Muscle of leg (tissue), 16 donors: ENCODE measurements at places on chromosomes 6 and 20. TPM values are rescaled to one million over a fixed set of nuclear protein-coding genes. Genes with fewer than 3 reads are reported as not detected.

- no peak for DNase-seq
Measured at GRCh38 chr6:51479296-51479695, 608.1 kb downstream of the PKHD1 start.

RAET1E gene
- total RNA-seq = 0.89 TPM

DNA sequence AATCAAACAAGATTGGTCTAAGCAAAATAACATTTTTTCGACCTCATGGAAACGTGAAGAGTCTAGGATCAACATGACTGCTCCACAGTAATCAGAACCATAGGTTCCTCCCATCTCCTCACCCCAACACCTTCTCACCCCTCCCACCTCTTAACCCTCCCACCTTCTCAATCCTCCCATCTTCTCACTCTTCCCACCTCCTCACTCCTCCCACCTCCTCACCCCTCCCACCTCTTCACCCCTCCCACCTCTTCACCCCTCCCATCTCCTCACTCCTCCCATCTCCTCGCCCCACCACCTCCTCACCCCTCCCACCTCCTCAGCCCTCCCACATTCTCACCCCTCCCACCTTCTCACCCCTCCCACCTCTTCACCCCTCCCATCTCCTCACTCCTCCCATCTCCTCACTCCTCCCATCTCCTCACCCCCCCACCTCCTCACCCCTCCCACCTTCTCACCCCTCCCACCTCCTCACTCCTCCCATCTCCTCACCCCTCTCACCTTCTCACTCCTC, 567.4 kb downstream of the C6orf118 start:
- no peak for DNase-seq

C20orf144 gene
- total RNA-seq = 0.04 TPM

DNMT3B gene
- total RNA-seq = 2.9 TPM

ZBP1 gene
- 0.13 TPM for total RNA-seq

DDO gene
- total RNA-seq = 0.49 TPM

DNA sequence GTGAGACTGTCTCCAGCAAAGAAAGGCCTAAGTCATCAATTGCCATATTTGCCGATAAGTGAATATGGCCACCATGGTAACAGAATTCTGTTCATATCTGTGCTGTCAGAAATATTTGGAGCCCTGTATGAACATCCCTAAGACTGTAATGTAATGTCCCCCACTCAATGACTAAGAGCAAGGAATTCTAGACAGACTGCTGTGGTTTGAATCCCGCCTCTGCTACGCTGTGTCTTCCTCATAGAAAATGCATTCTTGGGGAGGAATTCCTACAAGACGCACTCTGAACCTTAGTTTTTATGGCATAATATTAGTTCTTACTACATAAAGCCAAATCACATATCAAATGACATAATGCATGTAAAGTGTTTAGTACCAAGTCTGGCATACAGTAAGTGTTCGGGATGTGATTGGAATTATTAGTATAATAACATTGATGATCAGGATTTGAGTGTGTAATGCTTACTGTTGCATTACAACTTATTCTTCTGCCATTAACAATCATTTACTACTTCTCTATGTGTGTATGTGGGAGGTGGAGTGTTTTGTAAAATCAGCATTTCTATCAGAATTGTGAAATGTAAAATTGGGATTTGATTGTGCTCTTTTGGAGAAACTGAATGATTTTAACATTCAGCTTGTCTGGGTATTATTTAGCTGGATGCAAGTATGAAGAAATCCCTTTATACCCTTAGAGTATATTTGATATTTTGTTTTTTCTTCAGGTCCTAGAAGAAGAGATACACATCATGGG, 103.0 kb downstream of the OLIG3 start:
- DNase-seq = no peak

PRICKLE4 gene
- total RNA-seq = 2.6 TPM

GRCh38 chr20:46573234-46573633, 22.8 kb upstream of the OCSTAMP start:
- peak; percentile 31 for DNase-seq

IP6K3 gene
- 27.8 TPM for total RNA-seq

KCNK5 gene
- total RNA-seq = 1.5 TPM

GRCh38 chr6:12472601-12473038, 182.5 kb downstream of the EDN1 start:
- DNase-seq = peak; percentile 80

DNA sequence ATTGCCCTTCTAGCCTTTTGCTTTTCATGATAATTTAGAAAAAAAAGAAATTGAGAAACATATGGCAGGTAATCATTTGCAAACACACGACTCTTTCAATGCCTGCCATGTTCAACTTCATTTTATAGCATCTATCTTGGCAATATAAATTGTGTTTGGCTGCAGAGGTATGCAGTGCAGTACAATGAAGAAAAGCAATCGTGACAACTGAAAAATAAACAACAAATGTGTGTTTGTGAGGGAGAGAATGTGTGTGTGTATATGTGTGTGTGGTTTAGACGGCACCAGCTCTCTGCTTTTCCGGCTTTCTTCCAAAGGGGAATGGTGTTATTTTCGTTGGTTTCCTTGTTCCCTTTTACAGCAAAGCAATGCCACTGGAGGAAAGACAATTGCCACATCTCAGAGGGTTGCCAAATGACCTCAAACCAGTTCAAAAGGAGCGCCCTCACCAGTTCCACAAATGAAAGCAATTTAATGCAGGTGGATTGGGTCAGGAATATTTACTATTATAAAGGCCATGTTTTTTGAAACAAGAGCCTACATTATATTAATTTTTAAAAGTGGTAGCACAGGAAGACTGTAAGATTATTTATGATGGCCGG, 587.2 kb downstream of the PRKN start:
- no peak for DNase-seq

UQCC2 gene
- 99.9 TPM for total RNA-seq

GRCh38 chr6:40585223-40585622, 1.9 kb downstream of the LRFN2 start:
- no peak for DNase-seq

DNA sequence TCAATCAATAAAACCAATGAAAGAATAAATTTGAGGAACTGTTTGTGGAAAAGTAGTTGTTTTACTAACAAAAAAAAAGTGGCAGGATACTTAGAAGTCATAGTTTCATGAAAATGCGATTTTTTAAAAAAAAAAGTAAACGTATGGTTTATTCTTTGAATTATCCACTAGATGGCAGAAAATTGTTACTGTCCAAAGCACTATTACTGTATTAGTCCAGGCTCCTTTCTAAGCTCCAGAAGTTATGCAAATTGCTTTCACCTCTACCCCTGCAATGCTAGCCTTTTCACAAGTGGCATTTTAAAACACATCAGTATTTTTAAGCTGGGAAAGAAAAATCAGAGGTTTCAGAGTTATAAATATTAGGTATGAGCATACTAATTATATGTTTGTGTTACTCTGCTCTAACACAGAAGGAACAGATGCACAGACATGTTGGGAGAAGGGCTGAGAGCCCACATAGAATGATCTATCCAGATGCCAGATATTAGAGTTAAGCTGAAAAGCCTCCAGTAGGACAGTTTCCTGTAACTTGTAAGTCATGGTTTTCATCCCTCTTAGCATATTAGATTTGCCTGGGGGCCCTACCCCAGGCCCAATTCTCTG, 63.9 kb downstream of the FHL5 start:
- DNase-seq = peak; percentile 45
